ENCODE measurements at places on chromosomes 11 and 22. TPM values are rescaled to one million over a fixed set of nuclear protein-coding genes. Genes with fewer than 3 reads are reported as not detected.
A peak's percentile ranks its signal among the peaks of the same experiment; 100 is the strongest.

GRCh38 chr11:122656631-122657101 is 1.1 kb downstream of the UBASH3B start:
- DNase-seq = no peak

GRCh38 chr22:32932176-32932575 is 126.0 kb downstream of the SYN3 start:
- DNase-seq = no peak

The GGTLC2 gene
- total RNA-seq = not detected

- no peak for DNase-seq
These were observed 82.4 kb downstream of the ISX start for GRCh38 chr22:35148381-35148780.

The POLR3H gene
- total RNA-seq = 22.5 TPM

DNA sequence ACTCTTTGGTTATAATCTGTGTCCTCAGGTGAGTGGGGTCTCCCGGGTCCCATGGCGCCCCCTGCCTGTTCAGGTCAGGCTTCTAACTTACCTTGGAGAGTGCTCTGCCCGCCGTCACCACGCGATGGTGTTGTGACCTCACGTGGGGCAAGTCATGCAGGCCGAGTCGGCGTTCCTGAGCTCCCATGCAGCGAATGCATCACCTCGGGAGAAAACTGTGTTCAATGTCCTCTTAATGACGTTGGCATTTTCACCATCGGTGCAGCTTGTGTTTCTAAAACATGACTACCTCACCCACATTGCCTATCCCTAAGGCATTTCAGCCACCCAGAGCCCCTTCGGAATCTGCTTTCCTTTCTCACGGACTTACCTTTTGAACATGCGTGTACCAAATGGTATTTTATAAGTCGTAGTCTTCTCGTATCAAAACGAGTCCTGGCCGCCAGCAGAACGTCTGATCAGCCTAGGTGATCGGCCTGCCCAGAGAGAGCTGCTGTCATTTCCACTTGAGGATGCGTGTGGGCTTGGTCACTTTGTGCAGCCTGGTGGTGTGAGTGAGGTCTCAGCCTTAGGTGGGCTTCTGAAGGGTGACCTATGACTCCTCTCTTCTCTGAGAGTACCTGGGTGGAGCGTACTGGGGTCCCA is 64.8 kb downstream of the TBC1D22A start:
- DNase-seq = no peak

- DNase-seq = no peak
These were observed 97.9 kb downstream of the GRAMD1B start for GRCh38 chr11:123527947-123528346.

The STX3 gene
- total RNA-seq = 26.7 TPM

GRCh38 chr11:3934658-3935057 is 79.2 kb downstream of the STIM1 start:
- no peak for DNase-seq

DNA sequence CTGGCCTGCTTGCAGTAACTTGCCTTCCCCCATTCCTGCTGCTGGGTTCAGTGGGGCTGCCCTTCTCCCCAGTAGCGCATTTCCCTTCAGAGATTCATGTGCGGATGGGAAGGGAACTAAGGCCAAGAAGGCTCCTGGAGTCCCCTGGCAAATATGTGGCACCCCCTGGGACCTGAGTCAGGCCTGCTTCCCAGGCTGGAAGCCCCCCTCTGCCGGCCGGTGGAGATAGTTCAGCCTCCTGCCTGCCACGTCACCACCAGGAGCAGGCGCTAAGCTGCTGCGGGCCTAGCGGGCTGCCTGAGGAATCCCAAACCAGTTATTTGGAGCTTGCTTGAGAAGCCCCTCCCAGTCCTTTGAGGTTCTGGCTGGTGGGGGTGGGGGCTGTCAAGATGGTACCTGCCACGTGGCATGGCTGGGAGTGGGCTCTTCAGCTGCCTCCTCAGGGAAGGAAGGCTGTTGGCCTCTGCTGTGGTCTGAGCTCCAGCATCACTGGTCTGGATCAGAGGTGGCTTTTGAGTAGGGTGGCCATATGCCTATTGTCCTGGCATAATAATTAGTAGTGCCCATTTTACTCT is 2.0 kb downstream of the SERPINH1 start:
- peak; percentile 58 for DNase-seq

- no peak for DNase-seq
These were observed 4.1 kb upstream of the PLAAT2 start for GRCh38 chr11:63567044-63567840.

- no peak for DNase-seq
These were observed 10.4 kb upstream of the PPARA start for GRCh38 chr22:46139895-46140350.

DNA sequence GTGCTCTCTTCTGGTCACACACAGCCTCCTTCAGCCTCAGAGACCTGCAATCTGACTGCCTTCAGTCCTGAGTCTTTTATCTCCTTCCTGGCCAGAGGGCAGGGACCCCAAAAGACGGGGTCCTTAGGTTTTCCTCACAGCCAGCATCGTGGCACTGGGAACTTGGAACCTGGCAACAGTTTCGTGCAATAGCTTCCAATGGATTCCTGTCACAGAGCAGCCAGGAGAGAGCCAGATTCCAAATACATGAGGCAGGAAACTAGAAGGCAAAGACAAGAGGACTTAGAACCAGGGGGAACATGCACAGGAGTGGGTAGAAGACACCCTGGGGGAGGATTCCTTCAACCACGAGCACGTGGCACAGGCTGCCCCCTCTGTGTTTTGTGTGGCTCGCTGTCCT is 48.6 kb downstream of the C11orf91 start:
- DNase-seq = no peak

The CARD16 gene
- 37.5 TPM for total RNA-seq

The LRP4 gene
- total RNA-seq = 1.9 TPM

All from pulmonary artery endothelial cell (primary cell).